ENCODE measurements at places on chromosomes 6 and 20. TPM values are rescaled to one million over a fixed set of nuclear protein-coding genes. Genes with fewer than 3 reads are reported as not detected.

- DNase-seq, result no peak
Measured at GRCh38 chr6:158847786-158848185, 28.6 kb upstream of the EZR start.

GRCh38 chr6:44622555-44622954 is 235.0 kb downstream of the CDC5L start:
- DNase-seq, result no peak

DNA sequence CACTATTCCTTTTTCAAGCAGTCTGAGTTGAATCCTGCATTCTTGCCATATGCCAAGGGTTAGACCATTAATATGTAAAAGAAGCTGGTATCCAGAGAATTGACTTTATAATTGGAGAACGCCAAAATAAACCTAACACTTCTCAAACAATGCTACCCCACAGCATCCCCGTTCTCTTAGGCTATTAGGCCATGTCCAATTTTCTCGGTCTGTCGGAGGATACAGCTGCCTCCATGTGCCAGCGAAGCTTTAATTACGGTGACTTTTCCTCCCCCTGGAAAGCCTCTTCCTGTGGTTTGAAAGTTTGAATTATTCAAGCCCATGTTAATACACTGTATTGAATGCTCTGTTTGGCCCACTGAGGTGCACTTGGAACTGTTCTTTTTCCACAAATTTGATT is 60.5 kb downstream of the HS3ST5 start:
- no peak for DNase-seq

DNA sequence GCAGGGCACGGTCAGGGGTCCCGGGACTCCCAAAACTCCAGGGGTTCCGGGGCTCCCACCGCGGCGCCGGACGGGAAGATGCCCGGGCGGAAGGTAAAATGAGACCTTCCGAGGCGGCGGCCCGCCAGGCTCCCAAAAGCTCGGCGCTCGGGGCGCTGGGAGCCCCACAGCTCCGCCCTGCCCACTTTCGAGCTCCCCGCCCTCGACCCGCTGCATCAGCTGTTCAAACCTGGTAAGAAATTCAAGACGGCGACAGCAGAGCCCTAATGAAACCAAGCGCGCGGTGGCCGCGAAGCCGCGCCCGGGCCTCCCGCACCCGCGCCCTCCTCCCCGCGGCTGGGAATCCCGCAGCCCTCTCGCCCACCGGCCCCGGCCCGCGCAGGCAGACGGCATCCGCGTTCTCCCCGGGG is 369 bp downstream of the SLC4A11 start:
- DNase-seq, result peak; percentile 35

DNA sequence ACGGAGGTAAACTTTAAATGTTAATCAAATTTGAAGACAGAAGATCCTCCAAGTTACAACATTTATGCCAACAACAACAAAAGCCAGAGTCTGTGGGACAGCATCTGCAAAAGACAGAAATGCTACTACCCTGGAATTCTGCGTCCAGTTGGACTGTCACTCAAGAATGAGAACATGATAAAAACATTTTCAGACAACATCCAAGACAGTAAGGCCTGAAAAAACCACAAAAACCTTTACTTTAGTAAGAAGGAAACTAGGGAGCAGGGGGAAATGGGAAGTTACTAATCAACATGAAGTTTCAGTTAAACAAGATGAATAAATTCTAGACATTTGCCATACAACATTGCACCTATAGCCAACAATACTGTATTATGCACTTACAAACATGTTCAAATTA is 77.6 kb downstream of the MLIP start:
- no peak for DNase-seq

- DNase-seq, result no peak
Measured at GRCh38 chr6:34757687-34758274, 476 bp downstream of the SNRPC start.

- DNase-seq, result peak; percentile 33
Measured at GRCh38 chr6:151452750-151453427, 963 bp upstream of the RMND1 start.

GRCh38 chr6:158552055-158552795 is 7.7 kb upstream of the TMEM181 start:
- DNase-seq, result no peak

- no peak for DNase-seq
Measured at GRCh38 chr6:98777762-98778161, 56.6 kb upstream of the POU3F2 start.

GRCh38 chr20:58006346-58007316 is 221.8 kb downstream of the ANKRD60 start:
- DNase-seq, result no peak

- no peak for DNase-seq
Measured at GRCh38 chr6:157143890-157144798, 179.2 kb downstream of the TMEM242 start.

GRCh38 chr6:142821860-142822259 is 123.1 kb downstream of the HIVEP2 start:
- DNase-seq, result no peak

- peak; percentile 41 for DNase-seq
Measured at GRCh38 chr20:10427060-10427692, 6.8 kb downstream of the MKKS start.

DNA sequence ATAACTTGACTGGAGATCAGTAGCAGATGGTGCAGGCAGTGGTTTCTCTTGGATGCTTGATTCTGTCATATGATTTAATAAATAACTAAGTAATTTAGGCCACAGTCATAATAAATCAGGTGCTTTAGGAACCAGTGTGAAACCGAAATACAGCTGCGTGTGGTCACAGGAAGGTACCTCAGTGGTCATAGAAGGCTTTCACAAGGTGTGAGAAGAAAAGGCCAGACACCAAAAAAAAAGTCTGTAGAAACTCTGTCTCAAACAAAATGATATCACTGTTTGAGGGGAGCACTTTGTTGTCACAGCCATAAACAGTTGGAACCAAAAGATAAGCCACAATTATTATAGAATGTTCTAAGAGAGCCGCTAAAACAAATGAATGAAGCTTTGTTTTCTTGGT is 56.5 kb downstream of the ARMC2 start:
- peak; percentile 52 for DNase-seq

The STMN3 gene
- total RNA-seq, result 0.75 TPM

The TCF15 gene
- not detected for total RNA-seq

The ID4 gene
- 7.1 TPM for total RNA-seq

The PRR18 gene
- not detected for total RNA-seq

The AIF1 gene
- not detected for total RNA-seq

The PPP1R16B gene
- 10.1 TPM for total RNA-seq

The TSHZ2 gene
- total RNA-seq, result 12.9 TPM

All from transverse colon (tissue), 4 donors.